Non-pigmented ciliary epithelial cell (primary cell): ENCODE measurements at places on chromosomes 11 and 22.

- no peak for DNase-seq
Observed at GRCh38 chr11:47628026-47628425, 14.3 kb downstream of the MTCH2 start.

GRCh38 chr11:126483621-126484195 lies 128.2 kb downstream of the ST3GAL4 start:
- DNase-seq = no peak

DNA sequence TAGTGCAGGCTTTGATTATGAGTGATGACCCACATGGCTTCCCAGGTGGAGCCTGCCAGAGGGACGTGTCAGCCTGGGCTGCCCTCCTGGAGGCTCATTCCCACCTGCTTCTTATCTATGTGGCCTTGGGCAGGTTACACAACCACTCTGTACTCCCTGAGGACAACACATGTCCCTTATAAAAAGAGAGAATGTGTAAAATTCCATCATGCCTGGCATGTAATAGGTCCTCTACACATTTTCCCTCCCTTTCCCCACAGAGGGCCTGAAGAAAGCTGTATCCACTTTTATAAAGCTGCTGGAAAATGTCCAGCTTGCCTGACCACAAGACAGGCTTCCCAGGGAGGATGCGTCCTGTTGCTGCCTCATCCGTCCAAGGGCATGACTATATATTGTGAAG lies 55.0 kb upstream of the VSTM5 start:
- DNase-seq = no peak

DNA sequence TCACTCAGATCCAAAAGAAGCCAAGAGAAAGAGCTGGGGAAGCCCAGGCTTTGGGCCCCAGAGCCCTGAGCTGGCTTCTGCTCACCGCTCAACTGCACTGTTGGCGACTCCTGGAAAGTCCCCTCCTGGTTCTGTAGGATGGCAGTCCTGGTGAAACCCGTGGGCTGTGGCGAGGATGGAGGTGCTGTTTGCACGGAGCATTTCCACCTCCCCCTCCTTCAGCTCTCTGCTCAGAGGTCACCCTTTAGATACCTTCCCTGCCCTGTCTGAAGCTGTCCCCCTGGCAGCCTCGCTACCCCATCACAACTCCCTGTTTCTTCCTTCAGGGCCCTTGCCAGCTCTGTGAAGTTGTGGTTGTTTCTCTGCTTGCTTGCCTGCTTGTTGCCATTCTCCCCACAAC lies 97.8 kb downstream of the MYO18B start:
- DNase-seq = no peak

GRCh38 chr11:11449327-11449726 lies 96.3 kb upstream of the CSNK2A3 start:
- no peak for DNase-seq
